ENCODE measurements at places on chromosomes 4 and X. TPM values are rescaled to one million over a fixed set of nuclear protein-coding genes. Genes with fewer than 3 reads are reported as not detected.

MAGED4 gene
- 0.68 TPM for total RNA-seq

AFM gene
- total RNA-seq: not detected

PFKFB1 gene
- not detected for total RNA-seq

UGT2A3 gene
- 125 TPM for total RNA-seq

FAM13A gene
- 88.6 TPM for total RNA-seq

SNX12 gene
- 51.4 TPM for total RNA-seq

TMEM154 gene
- total RNA-seq: 4.9 TPM

UNC5C gene
- 4.9 TPM for total RNA-seq

CXCL9 gene
- total RNA-seq: not detected

NEUROG2 gene
- total RNA-seq: not detected

ARMCX4 gene
- 9.2 TPM for total RNA-seq

ARSD gene
- 52.7 TPM for total RNA-seq

GLUD2 gene
- total RNA-seq: 0.79 TPM

DCHS2 gene
- total RNA-seq: 0.60 TPM

SSX4 gene
- total RNA-seq: not detected

NHSL2 gene
- 3.7 TPM for total RNA-seq

BBS12 gene
- 0.60 TPM for total RNA-seq

KIT gene
- 62.3 TPM for total RNA-seq

TAB3 gene
- 30.4 TPM for total RNA-seq

STK32B gene
- total RNA-seq: 0.37 TPM

MAGEA4 gene
- not detected for total RNA-seq

LANCL3 gene
- 4.5 TPM for total RNA-seq

MAGEA2 gene
- total RNA-seq: not detected

RHOXF1 gene
- total RNA-seq: not detected

CSAG2 gene
- not detected for total RNA-seq

FGF13 gene
- 2.1 TPM for total RNA-seq

CCKAR gene
- total RNA-seq: 0.79 TPM

EVC2 gene
- total RNA-seq: 5.4 TPM

ARHGAP10 gene
- total RNA-seq: 27.3 TPM

FIP1L1 gene
- 52.1 TPM for total RNA-seq

PAGE3 gene
- not detected for total RNA-seq

GPRIN3 gene
- 10.1 TPM for total RNA-seq

POU3F4 gene
- total RNA-seq: not detected

OTUD6A gene
- not detected for total RNA-seq

AREG gene
- 22.7 TPM for total RNA-seq

GCNA gene
- total RNA-seq: 3.0 TPM

GUCY1A1 gene
- 29.4 TPM for total RNA-seq

VGLL1 gene
- not detected for total RNA-seq

IL3RA gene
- 4.6 TPM for total RNA-seq

GRIA2 gene
- not detected for total RNA-seq

AWAT2 gene
- total RNA-seq: not detected

CPXCR1 gene
- total RNA-seq: not detected

TBC1D1 gene
- total RNA-seq: 148 TPM
